ENCODE measurements at places on chromosomes 2 and 18.
A peak's percentile ranks its signal among the peaks of the same experiment; 100 is the strongest.

DNA sequence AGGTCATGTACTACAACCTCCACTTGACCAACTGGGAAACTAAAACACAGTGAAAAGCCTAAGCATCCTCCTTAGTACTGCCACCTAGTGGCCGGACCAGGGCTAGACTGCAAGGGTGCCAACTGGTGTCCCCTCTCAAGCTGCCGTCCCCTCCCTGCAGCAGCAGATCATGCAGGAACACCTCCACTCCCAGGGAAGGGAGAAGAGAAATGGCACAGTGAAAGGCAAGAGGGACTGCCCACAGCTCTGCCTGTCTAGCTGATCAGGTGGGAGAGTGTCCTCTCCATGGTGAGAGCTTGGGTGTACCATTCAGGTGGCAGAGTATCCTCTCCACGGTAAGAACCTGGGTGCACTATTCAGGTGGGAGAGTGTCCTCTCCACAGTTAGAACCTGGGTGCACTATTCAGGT, 78.1 kb downstream of the AAK1 start:
- DNase-seq: no peak

DNA sequence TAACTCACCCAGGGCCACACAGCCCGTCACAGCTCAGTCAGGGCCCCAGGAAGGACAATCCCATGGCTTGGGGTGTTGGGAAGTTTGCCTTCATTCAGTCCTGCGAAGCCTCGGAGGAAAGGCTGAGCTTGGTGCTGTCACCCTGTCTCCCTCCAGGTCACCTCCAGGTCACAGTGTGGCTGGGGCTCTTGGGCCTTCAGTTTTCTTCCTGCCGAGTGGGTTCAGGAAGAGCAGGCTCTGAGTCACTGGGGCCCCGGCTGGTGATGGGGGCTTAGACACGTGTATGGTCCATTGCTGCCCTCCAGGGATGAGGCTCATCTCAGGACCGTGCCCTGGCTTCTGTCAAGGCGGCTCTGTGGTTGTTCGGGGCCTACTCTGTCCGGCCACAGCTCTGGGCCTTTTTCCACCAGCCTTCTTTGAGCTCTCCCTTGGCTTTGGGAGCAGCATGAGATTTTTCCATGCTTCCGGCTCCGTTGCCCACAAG, 118.6 kb downstream of the INHBB start:
- no peak for DNase-seq

- DNase-seq: no peak
Measured at GRCh38 chr2:114252713-114253112, 189.7 kb upstream of the DPP10 start.

GRCh38 chr2:41598161-41598894, 449.5 kb upstream of the PKDCC start:
- DNase-seq: peak; percentile 36

- peak; percentile 45 for DNase-seq
Measured at GRCh38 chr18:49858309-49859020, 45.1 kb upstream of the ACAA2 start.

DNA sequence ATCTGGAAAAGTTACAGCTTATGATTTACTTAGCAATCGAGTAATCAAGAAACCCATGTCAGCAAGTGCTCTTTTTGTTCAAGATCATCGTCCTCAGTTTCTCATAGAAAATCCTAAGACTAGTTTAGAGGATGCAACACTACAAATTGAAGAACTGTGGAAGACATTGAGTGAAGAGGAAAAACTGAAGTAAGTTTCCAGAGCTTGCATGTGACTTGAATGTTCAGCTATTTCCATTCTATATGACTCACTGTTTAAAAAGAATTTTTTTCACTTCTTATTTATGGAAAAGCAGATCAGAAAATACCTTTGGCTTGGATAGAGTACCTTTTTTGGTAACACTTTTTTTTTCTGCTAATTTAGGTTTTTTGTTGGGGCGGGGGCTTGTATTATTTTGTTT, 70.7 kb downstream of the PMS1 start:
- no peak for DNase-seq

- no peak for DNase-seq
Measured at GRCh38 chr18:35158728-35159450, 81.9 kb upstream of the ZNF397 start.

GRCh38 chr2:25592766-25593292, 80.5 kb downstream of the DTNB start:
- DNase-seq: no peak

DNA sequence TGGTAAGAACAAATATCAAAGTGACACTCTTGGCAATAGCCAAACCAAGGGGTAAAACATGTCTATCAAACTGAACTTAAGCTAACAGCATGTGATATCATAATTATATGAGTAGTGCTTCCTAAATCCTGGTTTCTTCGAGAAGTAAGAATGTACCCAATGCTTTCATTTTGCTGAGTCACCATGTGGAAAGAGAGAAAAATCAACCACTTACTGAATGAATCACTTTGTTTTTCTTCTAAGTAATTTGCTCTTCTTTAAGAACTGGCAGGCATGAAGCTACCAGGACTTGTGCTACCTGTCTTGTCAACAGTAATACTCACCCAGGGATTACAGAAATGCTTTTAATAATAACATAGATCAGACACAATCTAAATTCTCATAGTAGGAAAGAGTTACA, 19.0 kb upstream of the DUSP19 start:
- peak; percentile 87 for DNase-seq

DNA sequence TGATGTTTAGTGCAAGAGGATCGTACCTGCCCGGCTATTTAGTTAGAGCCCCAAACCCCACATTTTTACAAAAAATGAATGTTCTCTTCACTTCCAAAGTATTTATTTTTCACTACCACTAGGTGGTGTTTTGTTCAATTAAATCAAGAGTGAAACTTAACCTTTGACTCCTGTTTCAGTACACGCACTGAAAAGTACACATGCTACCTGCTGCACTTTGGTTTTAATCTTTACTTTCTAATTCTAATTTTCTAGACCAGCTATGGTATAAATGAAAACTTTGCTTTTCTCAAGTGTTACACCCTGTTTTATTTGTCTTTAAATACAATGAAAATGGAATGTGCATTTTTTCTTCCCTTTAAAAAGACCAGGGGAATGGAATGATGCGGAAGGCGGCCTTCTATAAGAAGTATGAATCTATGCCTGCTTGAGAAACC, 31.4 kb upstream of the CHN1 start:
- peak; percentile 5 for DNase-seq

DNA sequence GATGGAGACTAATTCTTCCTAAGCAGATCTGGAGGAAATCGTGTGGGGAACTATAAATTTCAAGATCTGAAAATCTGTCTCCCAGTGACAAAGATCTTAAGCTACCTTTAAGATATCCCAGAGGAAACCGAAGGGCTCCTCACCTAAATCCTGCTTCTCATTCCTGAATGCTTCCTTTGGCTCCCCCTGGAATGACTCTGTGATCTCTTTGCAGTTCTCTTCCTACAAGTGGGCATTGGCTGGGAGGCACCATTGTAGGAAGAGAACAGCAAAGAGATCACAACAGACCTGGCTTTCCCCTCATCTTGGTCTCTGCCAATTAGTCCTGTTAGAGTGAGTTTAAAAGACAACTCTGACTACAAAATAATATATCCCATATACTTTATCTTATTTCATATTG, 70.0 kb upstream of the KCNH7 start:
- DNase-seq: no peak

GRCh38 chr2:160994141-160995002, 165.9 kb upstream of the TANK start:
- DNase-seq: peak; percentile 94

DNA sequence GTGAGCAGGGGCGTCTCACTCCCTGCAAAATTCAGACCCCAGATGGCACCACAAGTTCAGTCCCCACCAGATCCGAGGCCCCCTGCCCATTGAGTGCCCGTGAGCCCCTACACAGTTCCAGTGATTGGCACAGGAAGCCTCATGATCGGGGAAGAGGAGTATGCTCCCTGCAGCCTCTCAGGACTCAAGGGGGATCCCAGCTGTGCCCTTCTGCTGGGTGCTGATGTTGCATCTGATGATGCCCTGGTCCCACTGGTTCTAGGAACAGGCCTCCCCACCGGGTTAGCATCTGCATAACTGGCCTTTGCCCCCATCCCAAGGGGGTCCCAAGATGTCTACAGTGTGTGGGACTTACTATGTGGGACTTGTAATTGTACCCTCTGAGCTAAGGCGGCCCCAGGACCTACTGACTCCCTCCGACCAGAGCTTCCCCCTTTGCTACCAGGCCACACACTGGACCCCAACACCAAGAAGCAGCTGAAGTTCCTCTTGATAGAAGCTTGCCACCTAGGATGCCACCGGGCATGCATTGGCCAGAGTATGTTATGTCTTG, 8.6 kb downstream of the ALPG start:
- no peak for DNase-seq

Data from stromal cell of bone marrow (primary cell).